ENCODE measurements at places on chromosomes 5 and 9.
A peak's percentile ranks its signal among the peaks of the same experiment; 100 is the strongest.

DNA sequence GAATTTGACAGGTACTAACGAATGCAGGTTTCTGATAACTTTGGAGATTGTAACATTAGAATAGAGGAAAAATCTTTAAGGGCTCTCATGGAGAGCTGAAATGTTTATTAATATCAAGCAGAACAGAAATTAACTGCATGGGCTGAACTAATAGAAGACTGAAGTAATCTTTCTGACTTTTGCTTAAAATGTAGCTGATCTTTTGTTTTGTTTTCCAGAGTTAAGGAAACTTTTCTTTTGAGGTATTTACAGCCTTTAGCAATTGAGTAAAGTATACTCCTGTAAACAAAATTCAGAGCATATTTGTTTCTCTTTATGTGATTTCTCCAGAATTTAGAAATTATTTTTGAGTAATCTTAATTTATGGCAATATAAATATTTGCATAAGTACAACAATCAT is 43.9 kb downstream of the SHC3 start:
- no peak for DNase-seq

DNA sequence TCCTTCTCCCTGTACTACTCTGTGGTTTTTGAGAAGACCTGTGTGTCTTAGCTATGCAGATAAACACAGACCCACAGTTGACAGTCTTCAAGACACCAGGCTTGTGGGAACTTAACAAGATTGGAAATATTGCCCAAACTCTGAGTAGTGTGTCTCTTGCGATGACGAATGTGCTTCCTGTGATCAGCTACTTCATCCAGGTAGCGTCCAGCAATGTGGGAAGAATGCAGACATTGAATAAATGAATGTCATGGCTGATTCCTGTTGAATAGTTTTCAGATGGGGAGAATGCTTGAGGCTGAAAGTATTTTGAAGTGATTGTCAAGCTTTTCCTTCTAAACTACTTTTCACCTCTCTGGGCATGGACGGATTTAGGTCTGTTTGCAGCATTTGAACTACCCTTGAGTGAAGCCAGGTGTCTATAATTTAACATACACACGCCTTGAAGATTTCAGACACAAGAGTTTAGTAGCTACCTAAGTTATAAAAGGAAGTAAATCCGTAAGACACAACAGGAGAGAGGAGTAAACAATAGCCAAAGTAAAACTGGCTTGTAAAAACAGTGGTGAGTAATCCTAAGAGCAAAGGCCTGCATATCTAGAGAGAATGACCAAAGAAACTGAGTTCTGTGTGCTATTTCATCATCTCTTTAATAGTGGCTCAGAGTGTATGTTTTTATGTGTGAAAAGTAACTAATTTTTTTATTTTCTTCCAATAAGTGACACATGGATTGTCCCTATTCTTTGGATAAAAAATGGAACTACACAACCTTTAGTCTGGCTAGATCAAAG is 30.0 kb upstream of the ARL14EPL start:
- DNase-seq = no peak

DNA sequence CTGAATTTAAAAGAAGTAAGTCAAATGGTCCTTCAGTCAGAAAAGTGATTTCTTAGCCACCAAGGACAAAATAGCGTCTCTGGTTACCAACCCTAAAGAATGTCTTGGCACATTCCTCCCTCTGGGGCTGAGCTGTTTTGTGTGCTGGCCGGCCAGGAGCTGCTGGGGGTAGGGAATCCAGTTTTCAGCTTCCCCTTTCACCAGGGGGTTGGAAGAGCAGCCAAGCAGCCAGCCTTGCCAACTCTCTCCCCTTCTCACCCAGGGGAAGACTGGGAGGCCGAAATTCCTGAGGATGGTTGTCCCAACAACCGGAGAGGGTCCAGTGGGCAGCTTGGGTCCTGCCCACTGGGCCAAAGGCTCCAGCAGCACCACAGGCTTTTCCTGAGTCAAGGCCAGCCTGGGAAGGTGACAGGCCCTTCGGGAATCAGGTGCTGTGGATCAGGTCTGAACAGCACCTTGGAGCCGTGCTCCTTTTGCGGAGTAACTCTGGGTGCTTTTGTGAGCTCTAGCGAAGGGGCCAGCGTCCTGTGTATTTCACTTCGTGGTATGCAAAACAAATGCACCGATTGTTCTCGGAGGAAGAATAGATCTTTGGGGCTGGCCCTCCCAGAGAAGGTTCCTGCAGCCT is 4.2 kb downstream of the WWC1 start:
- peak; percentile 91 for DNase-seq

GRCh38 chr9:129037767-129038098 is 1.3 kb downstream of the MIGA2 start:
- DNase-seq = peak; percentile 46

DNA sequence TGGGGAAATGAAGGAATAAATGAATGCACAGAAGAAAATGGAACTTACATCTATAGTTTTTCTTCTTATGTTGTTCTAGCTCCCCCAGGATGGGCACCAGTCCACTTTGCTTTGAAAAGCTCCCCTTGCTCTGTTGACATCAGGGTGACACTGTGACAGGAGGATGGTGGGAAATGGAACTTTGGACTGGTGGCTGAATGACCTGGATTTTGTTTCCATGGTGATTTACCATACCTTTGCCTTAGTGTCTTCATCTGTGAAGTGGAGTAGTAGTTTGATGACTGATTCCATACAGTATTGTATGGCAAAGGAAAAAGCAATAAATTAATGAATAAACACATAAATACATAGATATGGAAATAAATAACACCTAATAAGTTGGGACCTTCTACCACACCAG is 294.7 kb downstream of the KIF4B start:
- no peak for DNase-seq

DNA sequence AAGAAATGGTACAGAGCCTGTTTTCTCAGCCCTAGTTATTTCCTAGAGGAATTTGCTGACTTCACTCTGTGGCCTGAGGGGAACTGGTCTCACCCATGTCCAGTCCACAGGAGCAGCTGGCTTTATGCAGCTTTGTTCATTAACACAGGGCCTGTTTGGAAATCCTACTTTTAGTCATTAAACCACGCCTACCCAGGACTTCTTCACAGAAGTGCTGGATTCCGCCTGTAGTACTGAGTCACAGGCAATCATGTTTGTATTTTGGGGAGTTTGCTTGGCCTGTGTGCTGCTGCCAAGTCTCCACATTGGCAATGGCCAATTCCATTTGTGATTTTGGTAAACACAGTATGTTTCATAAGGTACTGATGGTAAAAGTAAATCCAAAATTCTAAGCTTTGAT is 52.8 kb downstream of the CTNND2 start:
- no peak for DNase-seq

- peak; percentile 80 for DNase-seq
Observed at GRCh38 chr9:89000973-89001916, 10.0 kb downstream of the S1PR3 start.

DNA sequence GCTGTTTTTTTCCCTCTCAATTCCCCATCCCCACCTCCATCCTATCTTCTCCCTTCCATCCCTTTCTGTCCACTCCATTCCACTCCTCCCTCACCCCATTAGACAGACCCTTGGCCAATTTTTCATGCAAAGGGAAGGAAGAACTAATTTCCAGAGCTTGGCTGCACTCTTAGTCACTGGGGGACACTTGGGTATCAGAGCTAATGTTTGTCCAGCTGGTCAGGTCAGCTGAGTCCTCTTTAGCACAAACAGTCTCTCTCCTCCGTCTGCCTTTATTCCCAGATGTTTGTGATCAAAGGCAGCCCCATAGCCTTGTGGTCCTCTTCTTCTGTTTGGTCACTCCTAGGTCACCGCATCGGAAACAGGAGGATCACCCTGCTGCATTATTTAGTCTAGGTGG is 148.5 kb downstream of the NMUR2 start:
- DNase-seq = no peak

- no peak for DNase-seq
Observed at GRCh38 chr9:138096519-138096845, 218.9 kb downstream of the CACNA1B start.

DNA sequence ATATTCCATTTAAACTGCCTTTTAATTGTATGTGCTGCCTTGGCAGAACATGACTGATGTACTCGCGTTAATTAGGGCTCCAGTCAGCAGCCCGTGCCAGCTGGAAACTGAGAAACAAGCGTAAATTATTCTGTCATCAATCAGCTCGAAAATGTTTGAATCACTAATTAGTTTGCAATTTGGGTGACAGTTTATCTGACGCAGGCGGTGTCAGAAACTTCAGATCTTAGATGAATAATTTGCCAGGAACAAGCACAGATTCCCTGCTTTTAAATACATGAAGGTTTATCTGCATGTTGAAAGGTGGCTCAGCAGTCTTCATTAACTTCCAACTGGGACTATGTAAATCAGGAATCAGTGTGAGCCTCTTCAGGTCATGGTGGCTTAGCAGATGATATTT is 176.0 kb upstream of the TLE4 start:
- no peak for DNase-seq

DNA sequence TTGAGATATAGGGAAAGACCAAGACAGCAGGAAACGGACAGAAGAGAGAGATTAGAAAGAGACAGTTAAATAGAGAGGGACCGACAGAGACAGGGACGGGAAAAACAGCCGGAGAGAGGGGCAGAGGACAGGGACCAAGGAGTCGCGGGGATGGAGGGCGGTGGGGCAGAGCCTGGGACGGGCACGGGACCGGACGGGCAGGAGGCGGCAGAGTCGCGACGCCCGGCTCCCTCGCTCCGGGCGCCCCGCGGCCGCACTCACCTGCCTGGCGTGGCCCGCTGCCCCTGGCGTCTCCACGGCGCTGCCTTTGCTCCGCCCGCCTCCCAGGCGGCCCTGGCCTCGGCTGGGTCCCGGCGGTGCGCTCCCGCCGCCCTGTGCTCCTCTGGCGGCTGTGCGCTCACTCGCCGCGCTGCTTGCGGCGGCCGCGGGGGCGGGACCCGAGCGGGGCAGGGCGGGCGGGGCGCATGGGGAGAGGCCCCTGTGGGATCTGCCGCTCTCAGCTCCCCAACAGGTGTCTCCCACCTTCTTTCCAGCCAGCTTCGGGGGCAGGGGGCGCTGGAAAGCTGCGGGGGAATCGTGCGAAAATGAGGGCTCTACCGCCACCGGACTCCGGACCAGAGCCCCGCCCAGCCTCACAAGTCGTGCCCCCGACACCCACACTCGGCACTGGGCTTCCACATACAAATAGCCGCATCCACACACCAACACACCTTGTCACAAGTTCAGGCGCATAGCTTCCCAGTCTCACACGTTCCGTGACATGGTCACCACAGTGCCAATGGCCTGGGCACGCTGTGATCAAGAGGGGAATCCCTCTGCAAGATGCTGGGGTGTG is at the start of gene ARID3C:
TSS of gene ARID3C (minus strand) at position 411 of the 835 bp plus-strand sequence. CDS start 1,052 bp downstream, outside the sequence.
- DNase-seq = peak; percentile 70

DNA sequence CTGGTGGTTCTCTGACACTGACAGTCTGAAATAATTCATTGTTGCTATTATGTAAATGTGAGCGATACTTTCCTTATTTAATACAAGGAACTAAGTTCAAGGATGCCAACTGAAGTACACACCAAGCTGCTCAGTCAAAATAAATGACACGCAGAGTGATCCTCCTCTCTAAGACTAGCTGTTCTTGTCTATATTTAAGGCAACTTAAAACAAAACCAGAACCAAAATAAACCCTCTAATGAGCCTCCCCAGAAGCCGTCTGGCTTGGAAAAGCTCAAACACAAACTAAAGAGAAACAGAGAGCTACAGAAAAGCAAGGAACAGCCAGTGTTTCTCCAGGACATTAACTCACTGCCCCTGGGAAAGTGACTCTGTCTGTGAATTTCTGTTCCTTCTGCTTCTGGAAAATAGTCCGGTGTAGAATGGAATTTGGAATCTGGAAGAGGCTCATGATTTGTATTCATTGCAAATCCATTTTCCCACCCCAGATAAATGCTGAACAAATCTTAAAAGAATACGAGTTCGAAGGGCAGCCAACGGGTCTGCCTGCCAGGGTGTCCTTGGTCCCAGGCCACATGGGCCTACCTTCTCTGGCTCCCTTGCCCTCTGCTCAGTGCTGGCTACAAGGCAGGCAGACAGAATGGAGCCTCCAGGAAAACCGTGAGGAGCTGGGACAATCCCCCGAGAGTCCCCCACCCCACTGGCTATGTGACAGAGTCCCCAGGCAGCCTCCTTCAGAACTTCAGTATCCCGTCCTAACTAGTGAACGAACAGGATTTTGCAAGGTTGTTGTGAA is 14.8 kb downstream of the GGTA1 start:
- no peak for DNase-seq

Data from AG08396 (cell line).